NCI-H524 (cell line): ENCODE measurements at places on chromosomes 13 and 19.
A peak's percentile ranks its signal among the peaks of the same experiment; 100 is the strongest.

DNA sequence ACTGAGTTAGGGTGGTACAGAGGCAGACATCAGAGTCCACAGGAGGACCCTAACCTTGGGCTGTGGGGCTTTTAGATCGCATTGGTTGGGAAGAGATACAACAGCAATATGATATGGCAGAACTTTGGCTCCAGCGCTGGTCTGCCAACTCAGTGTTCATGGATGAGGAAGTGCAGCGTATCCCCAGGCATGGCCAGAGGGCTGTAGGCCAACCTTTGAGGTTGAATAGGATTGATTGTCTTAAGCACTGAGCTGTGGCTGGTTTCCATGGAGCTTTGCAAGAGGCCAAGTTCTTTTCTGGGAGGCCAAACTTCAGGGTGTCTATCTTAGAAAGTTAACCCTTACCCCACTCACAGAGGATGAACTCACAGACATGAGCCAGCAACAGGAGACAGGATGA is 144.1 kb upstream of the TMTC4 start:
- no peak for DNase-seq

DNA sequence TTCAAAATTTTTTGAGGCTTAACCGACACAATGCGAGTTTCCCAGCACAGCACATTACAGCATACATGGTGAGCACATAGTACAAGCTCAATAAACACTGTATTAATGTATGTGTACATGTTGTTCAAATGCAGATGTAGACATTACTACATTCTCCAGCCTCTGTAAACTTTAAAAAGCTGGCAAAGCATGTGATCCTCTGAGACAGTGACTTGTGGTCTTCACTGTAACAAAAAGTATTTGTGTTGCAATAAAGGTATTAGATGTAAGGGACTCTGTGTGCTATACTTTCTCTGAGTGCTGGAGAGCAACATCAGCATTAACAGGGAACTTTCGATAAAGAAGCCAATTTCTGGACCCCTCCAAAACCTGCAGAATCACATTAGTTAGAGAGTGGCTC is 46.4 kb upstream of the ZNF254 start:
- no peak for DNase-seq

DNA sequence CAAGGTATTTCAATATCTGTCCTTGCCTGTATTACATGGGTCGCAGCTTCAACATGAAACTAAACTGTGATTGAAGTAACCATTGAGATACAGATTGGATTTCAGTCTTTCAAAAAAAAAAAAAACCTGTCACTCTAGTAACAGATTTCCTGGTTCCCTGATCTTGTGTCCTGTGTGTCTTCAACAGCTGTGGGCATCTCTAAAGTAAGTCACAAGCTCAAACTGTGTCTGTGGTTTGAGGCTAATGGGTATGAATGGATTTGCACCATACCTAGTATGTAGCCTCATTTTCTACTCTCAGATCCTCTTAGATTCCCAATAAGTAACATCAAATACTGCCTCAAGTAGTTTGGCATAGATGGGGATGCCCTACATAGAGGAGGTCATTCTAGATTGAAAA is 300.1 kb downstream of the COG6 start:
- DNase-seq = no peak

- no peak for DNase-seq
These were observed 47.4 kb upstream of the UBAC2 start for GRCh38 chr13:99153219-99153618.

DNA sequence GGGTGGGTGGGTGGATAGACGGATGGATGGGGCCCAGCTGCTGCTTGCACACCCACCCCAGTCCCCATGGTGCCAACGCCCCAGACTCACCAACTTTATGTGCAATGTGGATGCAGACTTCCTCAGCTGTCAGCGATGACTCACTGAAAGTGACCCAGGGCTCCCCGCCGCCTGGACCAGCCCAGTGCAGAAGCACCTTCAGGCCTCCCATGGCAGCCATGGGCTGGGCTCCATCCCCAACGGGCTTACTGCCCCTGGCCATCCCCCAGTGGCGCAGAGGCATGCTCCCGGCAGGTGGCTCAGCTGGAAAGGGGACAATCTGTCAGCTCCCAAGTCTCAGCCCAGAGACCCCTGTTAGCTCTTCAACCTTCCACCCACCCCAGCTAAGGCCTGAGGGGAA is 2.2 kb downstream of the TYK2 start:
- DNase-seq = no peak

DNA sequence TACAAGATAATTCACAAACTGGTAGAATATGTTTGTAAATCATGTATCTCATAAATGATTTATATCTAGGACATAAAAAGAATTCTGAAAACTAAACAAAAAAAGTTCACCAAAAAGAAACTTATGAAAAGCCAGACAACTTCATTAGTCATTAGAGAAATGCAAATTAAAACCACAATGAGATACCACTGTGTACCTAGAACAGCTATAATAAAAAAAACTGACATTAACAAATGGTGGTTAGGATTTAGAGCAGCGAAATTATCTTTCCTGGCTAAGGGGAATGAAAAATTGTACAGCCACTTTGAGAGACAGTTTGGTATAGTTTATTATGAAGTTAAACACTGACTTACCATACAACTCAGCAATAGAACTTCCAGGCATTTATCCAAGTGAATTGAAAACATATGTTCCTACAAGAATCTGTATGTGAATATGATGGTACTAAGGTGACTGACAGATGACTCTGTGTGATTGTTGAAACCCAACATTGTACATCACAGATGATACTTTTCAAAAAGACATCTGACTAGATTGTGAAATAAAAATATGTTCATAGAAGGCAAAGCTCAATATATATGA is 41.8 kb downstream of the UGGT2 start:
- no peak for DNase-seq

DNA sequence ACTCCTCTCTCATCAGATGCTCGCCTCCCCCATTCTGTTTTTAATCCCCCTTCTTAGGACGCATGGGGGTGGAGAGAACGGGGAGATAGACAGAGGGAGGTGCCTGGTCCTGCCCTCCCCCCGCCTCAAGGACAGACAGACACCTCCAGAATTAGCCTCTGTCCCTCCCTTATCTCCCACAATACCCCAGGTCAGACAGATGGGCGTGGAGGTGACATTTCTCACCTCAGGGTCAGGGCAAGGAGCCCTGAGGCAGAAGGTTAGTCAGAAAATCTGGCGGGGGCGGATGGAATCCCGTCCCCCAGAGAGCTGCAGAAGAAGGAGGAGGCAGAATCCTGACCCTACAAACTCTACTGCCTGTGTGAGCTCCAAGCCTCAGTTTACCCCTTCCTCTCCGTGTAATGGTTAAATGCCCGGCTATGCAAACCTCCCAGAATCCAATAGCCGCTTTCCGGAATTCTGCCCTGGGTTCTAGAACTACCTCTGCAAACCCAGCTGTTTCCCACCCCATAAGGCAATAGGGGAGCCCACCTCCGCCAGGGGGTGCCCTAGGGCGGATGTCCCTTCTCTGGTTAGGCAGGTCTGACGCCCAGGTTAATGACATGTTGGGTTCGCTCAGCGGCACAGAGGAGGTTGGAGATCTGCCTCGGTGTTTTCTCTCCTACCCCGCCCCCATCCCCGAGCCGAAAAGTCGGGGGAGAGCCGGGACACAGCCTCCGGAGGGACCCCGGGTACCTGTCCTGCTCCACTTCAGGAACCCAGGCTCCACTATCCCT is 900 bp downstream of the PPP1R13L start:
- DNase-seq = peak; percentile 18

DNA sequence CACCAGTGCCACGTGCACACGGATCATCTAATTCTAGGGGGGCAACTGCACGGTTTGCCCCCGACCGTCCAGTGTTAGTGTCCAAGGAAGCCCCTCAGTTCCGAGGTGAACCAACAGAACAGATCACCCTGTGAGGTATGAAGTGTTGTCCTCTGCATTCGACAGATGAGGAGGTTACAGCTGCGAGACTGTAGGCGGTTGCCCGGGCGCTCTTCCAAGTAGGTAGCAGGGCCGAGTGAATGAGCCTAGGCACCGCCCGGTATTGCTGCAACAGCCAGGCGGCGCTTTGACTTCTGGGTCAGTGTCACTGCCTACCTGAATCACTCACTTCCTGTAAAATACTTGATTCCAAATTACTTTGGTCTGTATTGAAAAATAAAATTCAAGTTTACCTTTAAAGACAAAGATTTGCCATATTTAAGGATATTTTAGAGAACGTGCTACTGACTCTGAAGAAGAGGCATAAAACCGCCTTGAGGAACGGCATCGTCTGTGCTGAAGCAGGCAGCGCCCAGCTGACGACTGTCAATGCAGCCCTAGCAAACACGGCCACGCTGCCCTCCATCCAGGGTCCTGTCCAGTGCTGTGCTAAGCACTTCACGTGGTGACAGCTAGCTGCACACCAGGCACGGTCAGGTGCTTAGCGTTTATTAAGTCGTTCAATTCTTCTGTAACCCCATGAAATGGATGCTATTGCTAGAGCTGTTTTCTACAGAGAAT is 19.3 kb upstream of the RASA3 start:
- DNase-seq = no peak

DNA sequence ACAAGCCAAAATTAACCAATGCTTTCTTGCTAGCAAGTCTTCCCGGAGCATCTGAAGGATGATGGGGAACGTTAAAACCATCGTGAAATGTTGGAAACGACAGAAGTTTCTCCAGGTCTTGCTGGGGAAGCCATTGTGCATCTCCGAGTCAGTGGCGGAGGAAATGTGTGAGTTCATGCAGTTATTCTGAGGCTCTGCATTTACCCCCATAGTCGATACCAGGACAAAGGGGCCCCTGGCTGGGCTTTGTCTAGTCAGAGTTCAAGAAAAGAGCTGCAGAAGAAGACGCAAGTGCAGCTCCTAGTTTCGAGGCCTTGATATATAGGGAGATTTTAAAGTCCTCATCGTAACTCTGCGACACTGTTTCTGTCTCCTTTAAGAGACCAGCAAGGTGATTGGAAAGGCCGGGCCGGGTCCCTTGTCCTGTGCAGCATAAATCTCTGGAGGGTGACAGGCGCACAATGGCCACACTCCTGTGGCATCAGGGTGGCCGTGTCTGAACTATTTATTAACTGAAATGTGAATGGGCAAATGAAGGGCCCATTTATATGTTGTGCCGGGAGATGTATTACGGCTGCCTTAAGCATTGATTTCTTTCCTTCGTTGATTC is 172.0 kb downstream of the TEX29 start:
- no peak for DNase-seq

GRCh38 chr19:29480507-29480906 is 45.3 kb upstream of the VSTM2B start:
- DNase-seq = no peak

GRCh38 chr19:53549340-53549739 is 11.4 kb downstream of the ZNF331 start:
- DNase-seq = no peak

DNA sequence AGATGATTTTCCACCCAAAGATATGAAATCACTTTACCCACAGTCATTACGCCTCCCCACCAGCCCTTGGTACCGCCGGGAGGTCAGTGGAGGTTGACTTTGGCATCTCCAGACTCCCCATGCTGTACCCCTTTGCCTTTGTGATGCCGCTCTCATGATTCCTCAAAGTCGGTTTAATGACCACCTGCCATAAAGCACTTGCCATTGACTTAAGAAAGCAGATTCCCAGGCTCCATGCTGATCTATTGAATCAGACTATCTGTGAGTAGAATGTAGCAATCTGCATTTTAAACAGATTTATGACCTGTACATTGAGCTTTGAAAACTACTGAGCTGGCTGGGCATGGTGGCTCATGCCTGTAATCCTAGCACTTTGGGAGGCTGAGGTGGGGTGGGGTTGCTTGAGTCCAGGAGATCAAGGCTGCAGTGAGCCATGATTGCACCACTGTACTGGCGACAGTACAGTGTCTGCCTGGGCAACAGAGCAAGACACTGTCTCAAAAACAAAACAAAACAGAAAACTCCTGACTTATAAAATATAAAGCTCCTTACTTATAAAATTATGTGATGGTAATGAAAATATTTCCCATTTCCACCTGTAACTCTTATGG is 235.2 kb downstream of the KLF5 start:
- no peak for DNase-seq

DNA sequence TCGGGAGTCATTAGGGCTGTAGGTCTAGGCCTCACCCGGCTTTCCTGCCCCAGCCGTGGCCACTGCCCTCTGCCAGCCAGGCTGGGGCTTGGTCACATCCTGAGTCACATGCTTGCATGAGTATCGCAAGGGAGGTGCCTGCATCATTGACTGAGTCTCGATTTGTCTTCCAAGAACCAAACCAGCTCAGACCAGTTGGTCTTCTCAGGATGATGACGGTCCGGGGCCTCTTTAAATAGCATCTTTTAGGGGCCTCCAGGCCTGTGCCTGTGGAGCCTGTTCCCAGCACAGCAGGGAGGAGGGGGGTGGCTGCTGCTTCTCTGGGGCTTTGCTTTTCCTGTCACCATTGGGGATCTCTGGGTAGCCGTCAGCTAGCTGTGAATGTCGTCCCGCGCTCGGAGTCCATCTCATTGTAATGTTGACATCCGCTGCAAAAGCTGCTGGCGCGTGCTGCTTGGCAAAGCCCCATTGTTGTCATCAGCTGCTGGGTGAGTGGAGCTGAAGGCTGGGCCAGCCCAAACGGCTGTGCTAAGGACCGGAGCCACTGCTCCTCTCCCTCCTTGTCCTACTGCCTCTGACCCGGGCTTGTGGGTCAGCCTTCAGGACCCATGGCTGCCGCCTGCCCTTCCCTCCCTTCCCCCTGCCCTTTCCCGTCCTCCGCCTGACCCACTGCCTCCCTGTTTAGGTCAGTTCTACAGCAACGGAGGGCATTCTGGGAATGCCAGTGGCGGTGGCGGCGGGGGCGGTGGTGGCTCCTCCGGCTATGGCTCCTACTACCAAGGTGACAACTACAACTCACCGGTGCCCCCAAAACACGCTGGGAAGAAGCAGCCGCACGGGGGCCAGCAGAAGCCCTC is 14.3 kb upstream of the QTRT1 start:
- DNase-seq = no peak

DNA sequence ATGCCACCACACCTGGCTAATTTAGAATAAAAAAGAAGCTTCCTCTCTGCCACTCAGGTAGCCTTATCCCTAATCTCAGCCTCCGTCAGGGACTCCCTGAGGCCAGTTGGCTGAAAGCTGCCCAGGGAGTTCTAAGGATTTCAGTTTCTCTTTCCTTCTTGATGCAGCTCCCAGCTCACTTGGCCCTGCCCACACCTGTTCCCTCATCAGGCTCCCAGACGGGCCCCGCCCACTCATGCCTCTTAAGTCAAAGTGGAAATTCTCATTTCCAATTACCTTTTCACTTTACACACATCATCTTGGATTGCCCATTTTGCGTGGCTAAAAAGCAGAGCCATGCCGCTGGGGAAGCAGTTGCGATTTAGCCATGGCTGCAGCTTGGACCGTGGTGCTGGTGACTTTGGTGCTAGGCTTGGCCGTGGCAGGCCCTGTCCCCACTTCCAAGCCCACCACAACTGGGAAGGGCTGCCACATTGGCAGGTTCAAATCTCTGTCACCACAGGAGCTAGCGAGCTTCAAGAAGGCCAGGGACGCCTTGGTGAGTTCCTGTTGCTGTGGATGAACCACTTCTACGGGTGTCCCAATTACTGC is at the start of gene IFNL1:
TSS of gene IFNL1 (plus strand) at position 353 of the 591 bp plus-strand sequence. CDS start at position 368, 15 bp downstream.
- DNase-seq = no peak

DNA sequence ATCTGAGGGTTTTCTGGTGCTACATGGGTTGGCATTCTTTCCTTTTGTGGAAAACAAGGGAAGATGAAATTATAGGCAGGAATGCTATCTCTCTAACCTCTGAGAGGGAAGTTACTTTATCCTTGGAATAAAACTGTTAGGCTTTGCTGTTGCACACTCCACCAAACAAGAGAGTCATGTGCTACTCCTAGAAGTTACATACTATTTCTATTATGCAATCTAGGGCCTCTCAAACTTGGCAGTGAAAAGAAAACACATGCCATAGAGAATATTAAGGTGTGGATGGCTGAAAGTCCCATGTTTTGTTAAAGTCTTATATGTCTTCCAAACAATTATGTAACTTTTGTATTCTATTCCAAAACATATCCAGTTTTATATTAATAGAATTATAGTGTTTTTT is 367.9 kb downstream of the SLC7A1 start:
- no peak for DNase-seq
